CD8-positive, alpha-beta memory T cell (primary cell): ENCODE measurements at places on chromosomes 5 and 9. TPM values are rescaled to one million over a fixed set of nuclear protein-coding genes. Genes with fewer than 3 reads are reported as not detected.

GRCh38 chr9:87696641-87697040 lies 29.3 kb upstream of the CTSL start:
- H3K27ac ChIP-seq, result no peak overlapping the region
- H3K27me3 ChIP-seq, result no peaks in the 10 kb centered on the region
- H3K36me3 ChIP-seq, result no peaks in the 10 kb centered on the region
- no peak overlapping the region for H3K4me3 ChIP-seq
- H3K4me1 ChIP-seq, result no peaks in the 10 kb centered on the region

GRCh38 chr5:133117166-133117911 lies 65.5 kb downstream of the HSPA4 start:
- no peaks in the 10 kb centered on the region for H3K27me3 ChIP-seq
- H3K27ac ChIP-seq, result no peak overlapping the region
- no peaks in the 10 kb centered on the region for H3K4me1 ChIP-seq
- H3K36me3 ChIP-seq, result no peaks in the 10 kb centered on the region

DNA sequence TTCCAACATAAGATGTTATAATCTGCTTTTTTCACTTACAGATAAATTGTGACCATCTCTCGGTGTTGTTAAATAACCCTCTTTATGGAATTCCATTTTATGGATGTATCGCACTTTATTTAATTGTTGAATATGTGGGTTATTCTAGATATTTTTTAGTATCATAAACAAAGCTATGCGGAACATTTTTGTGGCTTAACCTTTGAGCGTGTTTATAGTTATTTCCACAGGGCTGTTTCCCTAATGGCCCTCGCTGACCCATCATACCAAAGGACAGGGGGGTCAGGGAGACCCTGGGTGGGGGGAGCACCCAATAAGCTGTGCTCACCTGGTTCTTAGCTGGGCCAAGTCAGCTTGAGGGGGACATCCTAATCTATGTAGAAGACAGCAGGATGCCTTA lies 65.3 kb downstream of the NDST1 start:
- no peak overlapping the region for H3K4me3 ChIP-seq
- no peak overlapping the region for H3K27ac ChIP-seq
- no peak for DNase-seq
- H3K27me3 ChIP-seq, result no peaks in the 10 kb centered on the region
- no peaks in the 10 kb centered on the region for H3K4me1 ChIP-seq

DNA sequence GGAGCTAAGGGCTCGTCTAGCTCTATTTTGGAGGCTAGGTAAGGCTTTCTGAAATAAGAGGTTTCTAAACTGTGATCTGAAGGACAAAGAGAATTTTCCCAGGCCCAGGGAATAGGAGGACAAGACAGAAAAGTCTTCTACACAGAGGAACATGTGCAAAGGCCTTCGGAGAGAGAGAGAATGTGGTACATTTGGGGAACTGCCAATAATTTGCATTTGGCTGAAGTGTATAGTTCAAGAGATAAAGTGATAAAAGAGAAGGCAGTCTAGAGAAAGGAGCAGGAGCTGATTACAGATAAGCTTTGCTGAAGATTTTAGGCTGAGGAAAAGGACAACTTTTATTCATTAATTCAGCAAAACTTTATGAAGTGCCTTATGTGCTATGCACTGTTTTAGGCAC lies 214.4 kb upstream of the ELL2 start:
- no peaks in the 10 kb centered on the region for H3K4me1 ChIP-seq
- no peaks in the 10 kb centered on the region for H3K27me3 ChIP-seq
- H3K27ac ChIP-seq, result no peak overlapping the region
- H3K36me3 ChIP-seq, result no peaks in the 10 kb centered on the region
- H3K4me3 ChIP-seq, result no peak overlapping the region

GRCh38 chr5:6505783-6506557 lies 57.3 kb downstream of the UBE2QL1 start:
- no peak for DNase-seq
- H3K4me1 ChIP-seq, result no peaks in the 10 kb centered on the region
- H3K4me3 ChIP-seq, result no peak overlapping the region
- no peak overlapping the region for H3K27ac ChIP-seq
- H3K36me3 ChIP-seq, result no peaks in the 10 kb centered on the region

- no peaks in the 10 kb centered on the region for H3K27me3 ChIP-seq
- H3K4me3 ChIP-seq, result no peak overlapping the region
- no peaks in the 10 kb centered on the region for H3K4me1 ChIP-seq
- no peak for DNase-seq
- no peak overlapping the region for H3K27ac ChIP-seq
These were observed 100.4 kb downstream of the IRX2 start for GRCh38 chr5:2651116-2651515.

The EPB41L4B gene
- polyA plus RNA-seq, result not detected

The OBP2B gene
- polyA plus RNA-seq, result not detected

The CCDC192 gene
- polyA plus RNA-seq, result not detected

The F12 gene
- polyA plus RNA-seq, result 1.9 TPM

The FOXD4L3 gene
- not detected for polyA plus RNA-seq
